ENCODE measurements at places on chromosomes 4 and X.

GRCh38 chrX:53479301-53479700 lies 45.1 kb upstream of the HSD17B10 start:
- DNase-seq = no peak

DNA sequence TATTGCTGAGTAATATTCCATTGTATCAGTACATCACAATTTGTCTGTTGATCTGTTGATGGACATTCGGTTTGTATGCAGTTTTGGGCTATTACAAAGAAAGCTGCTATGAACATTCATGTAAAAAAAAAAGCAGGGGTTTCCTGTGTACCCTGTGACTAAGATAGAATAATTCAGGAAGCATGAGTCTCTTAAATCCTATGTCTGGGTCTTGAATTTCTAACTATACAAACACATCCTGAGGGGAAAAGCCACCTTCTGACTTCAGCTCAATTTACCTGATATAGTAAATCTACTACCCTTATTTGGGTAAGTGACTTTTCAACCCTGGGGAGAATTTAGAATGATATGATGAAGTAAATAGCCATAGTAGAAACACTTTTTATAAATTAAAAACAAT lies 94.6 kb upstream of the FUNDC1 start:
- DNase-seq = no peak

GRCh38 chr4:109989618-109990017 lies 76.9 kb downstream of the EGF start:
- DNase-seq = no peak

GRCh38 chrX:150643958-150644357 lies 49.2 kb upstream of the MTMR1 start:
- no peak for DNase-seq

DNA sequence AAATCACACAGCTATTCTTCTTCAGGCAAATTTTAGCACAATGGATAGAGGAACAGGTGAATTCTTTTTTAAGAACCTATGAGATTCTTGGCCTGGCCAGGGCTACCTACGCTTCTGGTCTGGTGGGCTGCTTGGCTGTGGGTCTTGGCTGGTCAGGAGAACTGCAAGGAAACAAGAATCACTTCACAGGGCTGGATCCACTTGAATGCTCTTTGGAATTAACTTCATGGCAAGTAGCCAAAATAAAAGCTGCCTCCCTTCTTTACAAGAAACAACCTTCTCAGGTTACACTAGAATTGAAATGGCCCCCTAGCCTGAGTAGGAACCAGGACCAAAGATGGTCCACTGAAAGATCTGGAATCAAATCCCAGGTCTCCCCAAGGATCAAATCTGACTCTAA lies 519.1 kb downstream of the IQCM start:
- no peak for DNase-seq

DNA sequence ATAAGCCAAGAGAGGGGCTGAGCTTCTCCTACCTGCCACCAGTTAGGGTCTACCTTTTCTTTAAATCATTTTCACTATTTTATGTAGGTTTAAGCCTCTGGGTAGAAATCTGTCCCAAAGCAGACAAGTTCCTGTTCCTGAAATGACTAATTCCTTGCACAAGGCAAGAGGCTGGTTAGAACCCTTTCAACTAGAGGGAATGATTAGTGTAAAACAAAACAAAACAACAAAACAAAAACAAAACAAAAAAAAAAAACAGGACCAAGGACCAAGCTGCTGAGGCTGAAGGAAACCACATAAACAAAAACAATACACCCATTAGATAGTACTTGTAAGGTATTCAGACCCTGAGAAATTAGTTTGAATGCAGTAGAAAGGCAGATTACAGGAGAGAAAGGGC lies 62.7 kb downstream of the MAML3 start:
- no peak for DNase-seq

- no peak for DNase-seq
Observed at GRCh38 chrX:70001269-70001668, 48.5 kb downstream of the AWAT2 start.

GRCh38 chrX:18956303-18957032 lies 27.4 kb downstream of the PHKA2 start:
- no peak for DNase-seq

- peak; percentile 36 for DNase-seq
Observed at GRCh38 chr4:24488399-24489164, 95.8 kb downstream of the DHX15 start.

- DNase-seq = no peak
Observed at GRCh38 chr4:71275570-71275969, 63.2 kb upstream of the SLC4A4 start.

GRCh38 chr4:149791851-149792250 lies 23.8 kb downstream of the IQCM start:
- DNase-seq = no peak

GRCh38 chr4:37830640-37831039 lies 4.2 kb downstream of the PGM2 start:
- no peak for DNase-seq

GRCh38 chr4:188993871-188994270 lies 854.6 kb downstream of the TRIML1 start:
- no peak for DNase-seq

DNA sequence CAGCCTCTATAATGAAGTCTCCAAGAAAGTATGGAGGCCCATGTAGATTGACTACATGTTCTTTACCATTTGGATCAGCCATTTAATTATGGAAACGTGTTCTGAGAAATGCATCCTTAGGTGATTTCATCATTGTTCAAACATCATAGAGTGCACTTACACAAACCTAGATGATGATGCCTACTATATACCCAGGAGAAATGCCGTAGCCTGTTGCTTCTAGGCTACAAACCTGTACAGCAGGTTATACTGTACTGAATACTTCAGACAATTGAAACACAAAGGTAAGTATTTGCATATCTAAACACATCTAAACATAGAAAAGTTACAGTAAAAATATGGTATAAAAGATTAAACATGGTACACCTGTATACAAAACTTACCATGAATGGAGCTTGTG lies 186.5 kb upstream of the FSTL5 start:
- DNase-seq = no peak

GRCh38 chrX:47802589-47802988 lies 34.1 kb upstream of the ZNF81 start:
- no peak for DNase-seq

- DNase-seq = no peak
Observed at GRCh38 chr4:2042947-2043395, 16.2 kb upstream of the NAT8L start.

DNA sequence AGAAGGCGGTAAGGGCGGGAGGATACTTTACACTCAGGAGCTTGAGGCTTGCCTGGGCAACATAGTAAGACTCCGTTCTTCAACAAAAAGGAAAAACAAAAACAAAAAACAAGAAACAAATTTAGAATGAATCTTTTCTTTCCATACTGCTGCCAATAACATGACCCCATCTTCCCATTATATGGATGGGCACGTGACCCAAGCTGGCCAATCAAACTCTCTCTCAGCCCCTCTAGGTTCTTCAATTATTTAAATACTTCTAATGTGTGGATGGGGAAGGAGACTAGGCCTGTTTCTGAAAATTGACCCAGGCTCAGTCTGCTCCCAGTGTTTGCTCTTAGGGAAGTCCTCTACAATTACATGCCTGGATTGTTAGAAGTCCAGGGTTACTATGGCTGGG lies 22.2 kb upstream of the ATP6AP2 start:
- DNase-seq = no peak

GRCh38 chrX:25016361-25016671 lies 551 bp upstream of the ARX start:
- no peak for DNase-seq

DNA sequence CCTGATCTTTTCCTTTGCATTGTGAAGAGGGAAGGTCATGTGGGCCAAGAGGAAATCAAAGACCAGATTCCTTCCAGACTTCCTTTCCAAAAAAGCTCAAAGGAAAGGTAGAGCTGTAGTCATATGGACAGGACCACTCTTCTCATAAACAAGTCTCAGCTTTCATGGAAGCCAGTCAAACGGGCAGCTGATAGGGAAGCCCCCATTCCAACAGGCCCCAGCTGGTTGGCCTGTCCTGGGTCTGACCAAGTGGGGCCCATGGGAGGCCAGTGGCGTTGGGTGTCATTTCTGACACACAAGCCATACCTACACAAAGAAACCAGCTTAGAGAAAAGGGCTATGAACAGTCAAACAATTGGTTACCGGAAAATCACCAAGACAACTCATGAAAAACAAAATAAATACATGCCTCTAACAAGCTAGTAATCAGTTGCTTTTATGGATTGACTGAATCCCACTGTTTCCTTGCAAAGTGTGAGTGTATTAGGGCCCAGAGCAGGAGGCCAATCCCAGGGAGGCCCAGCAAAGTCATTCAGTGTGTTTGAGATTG lies 149.6 kb upstream of the MAMLD1 start:
- no peak for DNase-seq

GRCh38 chr4:151768835-151769234 lies 8.0 kb upstream of the GATB start:
- no peak for DNase-seq

- no peak for DNase-seq
Observed at GRCh38 chr4:11511321-11511720, 82.6 kb upstream of the HS3ST1 start.

- no peak for DNase-seq
Observed at GRCh38 chrX:74461384-74461783, 40.1 kb downstream of the SLC16A2 start.

- DNase-seq = no peak
Observed at GRCh38 chr4:24655326-24655725, 71.0 kb upstream of the DHX15 start.

GRCh38 chrX:134173541-134174272 lies 63.3 kb upstream of the CCDC160 start:
- DNase-seq = no peak

- DNase-seq = no peak
Observed at GRCh38 chr4:51995647-51996220, 24.4 kb downstream of the LRRC66 start.

GRCh38 chrX:7109838-7110793 lies 37.4 kb upstream of the STS start:
- DNase-seq = no peak

Measured in activated CD4-positive, alpha-beta T cell treated with anti-CD3 and anti-CD28 coated beads, Interleukin-2, amount 50 U/mL, for 24 hours (primary cell).